ENCODE measurements at places on chromosomes 7 and 10.

GRCh38 chr7:130367836-130368746, 12.2 kb upstream of the CPA1 start:
- DNase-seq: no peak

GRCh38 chr7:20593501-20593900, 22.0 kb upstream of the ABCB5 start:
- no peak for DNase-seq

DNA sequence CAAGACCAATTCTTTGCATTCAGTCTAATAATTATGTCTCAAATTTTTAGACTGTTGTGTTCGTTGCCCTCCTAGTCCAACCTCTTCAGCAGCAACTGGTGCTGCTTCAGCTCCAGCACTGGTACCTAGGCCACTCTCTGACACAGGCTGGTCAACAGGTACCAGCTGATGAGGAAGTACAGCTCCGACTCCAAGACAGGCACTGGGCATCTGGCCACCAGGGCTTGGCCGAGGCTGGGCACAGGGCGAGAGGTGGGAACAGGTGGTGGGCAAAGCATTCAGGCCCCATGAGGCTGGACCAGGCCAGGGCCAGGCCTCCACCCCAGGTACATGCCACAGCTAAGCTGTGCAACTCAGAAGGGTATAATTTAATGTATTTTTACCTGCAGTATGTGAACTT, 151.5 kb upstream of the AGR3 start:
- DNase-seq: no peak

GRCh38 chr10:70714245-70714644, 41.9 kb downstream of the ADAMTS14 start:
- no peak for DNase-seq

DNA sequence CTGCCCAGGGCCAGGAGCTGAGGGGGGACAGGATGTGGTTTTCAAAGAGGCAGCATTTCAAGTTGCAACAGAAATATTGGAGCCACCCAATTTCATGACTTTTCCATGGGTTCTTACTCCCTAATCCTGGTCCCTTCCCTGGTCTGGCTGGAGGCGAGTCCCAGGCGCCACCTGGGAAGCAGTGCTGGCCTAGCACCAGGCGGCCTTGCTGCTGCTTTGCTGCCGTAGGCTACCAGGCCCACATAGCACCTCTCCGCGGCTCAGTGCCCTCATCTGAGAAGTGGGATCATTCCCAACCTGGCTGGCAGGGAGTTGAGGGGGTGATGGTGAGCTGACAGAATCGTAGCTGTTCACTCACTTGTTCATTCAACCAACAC, 33.7 kb downstream of the ZMIZ1 start:
- no peak for DNase-seq

GRCh38 chr7:506921-507622, 12.6 kb downstream of the PDGFA start:
- no peak for DNase-seq
